ENCODE measurements at places on chromosomes 16 and 17.
A peak's percentile ranks its signal among the peaks of the same experiment; 100 is the strongest.

DNA sequence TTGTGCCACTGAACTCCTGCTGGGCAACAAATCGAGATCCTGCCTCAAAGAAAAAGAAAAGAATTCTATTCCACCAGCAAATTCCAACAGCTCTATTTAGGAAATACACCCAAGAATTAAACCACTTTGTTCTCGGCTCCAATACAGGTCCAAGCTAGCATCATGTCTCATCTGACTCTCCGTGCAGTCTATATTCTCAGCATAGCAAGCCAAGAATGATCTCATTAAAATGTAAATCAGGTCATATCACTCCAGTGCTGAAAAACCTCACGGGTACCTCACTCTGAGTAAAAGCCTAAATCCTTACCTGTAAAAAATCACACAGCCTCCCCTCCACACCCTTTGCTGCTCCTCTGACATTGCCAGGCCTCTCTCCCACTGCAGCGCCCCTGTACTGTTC is 23.9 kb downstream of the UBE2G1 start:
- H3K27ac ChIP-seq, result no peak overlapping the region
- no peak for ATAC-seq

DNA sequence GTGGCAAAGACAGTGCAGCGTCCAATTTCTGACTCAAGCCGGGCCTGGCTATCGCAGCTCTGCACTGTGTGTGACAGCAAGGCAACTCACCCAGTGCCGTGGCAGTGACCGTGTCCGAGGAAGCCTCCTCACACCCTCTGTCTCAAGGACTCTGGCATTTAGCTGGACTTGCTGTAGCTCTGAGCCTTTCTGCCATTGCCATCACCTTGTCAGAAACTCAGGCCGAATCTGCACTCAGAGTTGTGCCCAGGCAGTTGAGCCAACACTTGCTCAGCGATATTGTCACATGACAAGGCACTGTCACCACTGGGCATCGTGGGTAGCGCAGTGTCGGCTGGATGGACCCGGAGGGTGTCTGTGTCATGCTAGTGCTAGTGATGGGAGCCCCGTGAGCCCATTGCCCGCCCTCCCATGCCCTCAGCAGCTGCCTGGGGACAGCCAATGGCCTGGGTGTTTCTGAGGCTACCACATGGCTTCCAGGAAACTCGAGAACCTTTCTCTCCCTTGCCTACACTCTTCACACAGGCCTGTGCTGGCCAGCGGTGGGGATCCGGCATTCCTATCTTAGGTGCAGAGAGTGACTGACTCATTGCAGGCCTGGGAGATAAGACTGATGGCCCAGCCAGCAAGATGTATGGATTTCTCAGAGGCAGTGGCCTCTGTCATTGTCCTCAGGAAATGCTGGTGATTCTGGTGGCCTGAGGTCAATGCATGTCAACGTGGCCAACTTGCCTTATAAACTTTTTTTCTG is 22.1 kb upstream of the STH start:
- H3K36me3 ChIP-seq, result no peaks in the 10 kb centered on the region
- ATAC-seq, result no peak
- no peak overlapping the region for H3K4me3 ChIP-seq
- H3K27ac ChIP-seq, result no peak overlapping the region
- H3K27me3 ChIP-seq, result no peaks in the 10 kb centered on the region

- peaks cover 55% of the 10 kb centered on the region for H3K4me1 ChIP-seq
- peak overlapping the region; percentile 89 for H3K4me3 ChIP-seq
- H3K27me3 ChIP-seq, result no peaks in the 10 kb centered on the region
- H3K27ac ChIP-seq, result peak overlapping the region; percentile 100
These were observed 1.4 kb downstream of the MRPS7 start for GRCh38 chr17:75263055-75263454.

GRCh38 chr17:42750739-42751344 is 6.0 kb upstream of the EZH1 start:
- H3K27ac ChIP-seq, result no peak overlapping the region
- no peak overlapping the region for H3K4me3 ChIP-seq
- H3K36me3 ChIP-seq, result no peaks in the 10 kb centered on the region
- no peaks in the 10 kb centered on the region for H3K4me1 ChIP-seq
- ATAC-seq, result no peak

DNA sequence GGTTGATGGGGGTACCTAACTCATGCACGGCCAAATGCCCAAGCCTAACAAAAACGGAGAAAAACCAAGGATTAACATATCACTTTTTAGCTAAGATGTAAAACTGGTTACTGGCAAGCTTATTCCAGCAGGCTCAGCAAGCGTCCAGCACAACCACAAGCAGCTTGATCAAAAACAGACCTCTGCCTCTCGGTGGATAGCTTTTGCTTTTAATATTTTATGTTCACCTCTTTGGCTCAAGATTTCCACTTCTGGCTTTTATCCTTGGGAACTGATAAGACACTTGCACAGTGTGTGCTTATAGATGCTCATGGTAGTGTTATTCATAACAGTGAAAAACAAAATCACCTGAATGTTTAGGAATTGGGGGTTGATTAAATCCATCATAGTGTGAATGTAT is 206.9 kb upstream of the CACNG5 start:
- no peaks in the 10 kb centered on the region for H3K36me3 ChIP-seq
- no peaks in the 10 kb centered on the region for H3K27me3 ChIP-seq
- no peak for ATAC-seq
- H3K27ac ChIP-seq, result no peak overlapping the region
- H3K4me3 ChIP-seq, result no peak overlapping the region
- no peaks in the 10 kb centered on the region for H3K4me1 ChIP-seq

DNA sequence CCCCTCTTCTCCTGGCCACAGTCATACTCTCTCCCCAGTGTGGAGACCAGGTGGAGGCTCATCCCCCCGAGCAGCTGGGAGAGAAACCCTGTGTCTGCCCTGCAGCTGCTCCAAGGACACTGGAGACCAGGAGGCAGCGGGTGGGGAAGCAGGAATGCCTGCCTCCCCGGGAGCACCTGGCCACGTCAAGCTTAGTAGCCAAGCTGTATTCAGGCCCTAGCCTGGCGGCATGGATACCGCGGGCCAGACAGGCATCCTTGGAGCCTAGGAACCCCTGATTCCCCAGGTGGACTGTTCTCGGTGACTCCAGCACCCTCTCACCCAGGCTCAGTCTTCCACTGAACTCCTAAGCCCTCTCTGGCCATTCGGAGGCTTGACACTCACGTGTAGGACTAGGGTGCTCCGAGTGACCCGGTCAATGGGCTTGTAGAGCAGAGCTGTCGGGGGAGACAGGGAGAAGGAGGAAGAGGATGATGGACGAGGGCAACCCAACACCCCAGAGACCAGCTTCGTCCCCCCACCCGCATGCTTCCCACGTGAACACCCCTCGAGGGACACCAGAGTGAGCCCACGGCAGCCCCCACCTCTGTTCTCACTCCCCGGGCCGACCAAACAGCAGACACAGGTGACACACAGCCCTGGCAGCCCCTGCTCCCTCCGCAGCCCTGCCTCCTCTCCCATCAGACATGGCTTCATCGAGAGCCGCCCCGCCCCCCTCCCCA is 76.5 kb downstream of the TIMM22 start:
- H3K4me3 ChIP-seq, result no peak overlapping the region
- no peak overlapping the region for H3K27ac ChIP-seq
- no peaks in the 10 kb centered on the region for H3K27me3 ChIP-seq
- no peaks in the 10 kb centered on the region for H3K4me1 ChIP-seq
- peaks cover 28% of the 10 kb centered on the region for H3K36me3 ChIP-seq

- H3K36me3 ChIP-seq, result no peaks in the 10 kb centered on the region
- ATAC-seq, result no peak
- H3K4me1 ChIP-seq, result peaks cover 11% of the 10 kb centered on the region
- no peaks in the 10 kb centered on the region for H3K27me3 ChIP-seq
- H3K4me3 ChIP-seq, result no peak overlapping the region
These were observed 44.5 kb downstream of the ZNRF1 start for GRCh38 chr16:75043175-75043895.

GRCh38 chr17:78430892-78431691 is 52.6 kb downstream of the PGS1 start:
- H3K4me3 ChIP-seq, result no peak overlapping the region
- no peak overlapping the region for H3K27ac ChIP-seq
- H3K36me3 ChIP-seq, result peaks cover 31% of the 10 kb centered on the region
- H3K27me3 ChIP-seq, result peaks cover 9% of the 10 kb centered on the region
- ATAC-seq, result no peak

GRCh38 chr16:3971261-3971660 is 90.7 kb upstream of the CREBBP start:
- ATAC-seq, result peak; percentile 88
- H3K36me3 ChIP-seq, result peaks cover 4% of the 10 kb centered on the region
- no peaks in the 10 kb centered on the region for H3K27me3 ChIP-seq
- H3K27ac ChIP-seq, result no peak overlapping the region
- H3K4me3 ChIP-seq, result no peak overlapping the region

- peaks cover 19% of the 10 kb centered on the region for H3K27me3 ChIP-seq
- no peak for ATAC-seq
- H3K27ac ChIP-seq, result peak overlapping the region; percentile 78
- H3K4me3 ChIP-seq, result peak overlapping the region; percentile 65
- no peaks in the 10 kb centered on the region for H3K36me3 ChIP-seq
- H3K4me1 ChIP-seq, result peaks cover 40% of the 10 kb centered on the region
These were observed 54.8 kb upstream of the MAP3K14 start for GRCh38 chr17:45371414-45372324.

- H3K4me1 ChIP-seq, result peaks cover 8% of the 10 kb centered on the region
- H3K27ac ChIP-seq, result no peak overlapping the region
- H3K36me3 ChIP-seq, result no peaks in the 10 kb centered on the region
- H3K27me3 ChIP-seq, result peaks cover 12% of the 10 kb centered on the region
These were observed 124.7 kb downstream of the C16orf78 start for GRCh38 chr16:49498264-49498663.

DNA sequence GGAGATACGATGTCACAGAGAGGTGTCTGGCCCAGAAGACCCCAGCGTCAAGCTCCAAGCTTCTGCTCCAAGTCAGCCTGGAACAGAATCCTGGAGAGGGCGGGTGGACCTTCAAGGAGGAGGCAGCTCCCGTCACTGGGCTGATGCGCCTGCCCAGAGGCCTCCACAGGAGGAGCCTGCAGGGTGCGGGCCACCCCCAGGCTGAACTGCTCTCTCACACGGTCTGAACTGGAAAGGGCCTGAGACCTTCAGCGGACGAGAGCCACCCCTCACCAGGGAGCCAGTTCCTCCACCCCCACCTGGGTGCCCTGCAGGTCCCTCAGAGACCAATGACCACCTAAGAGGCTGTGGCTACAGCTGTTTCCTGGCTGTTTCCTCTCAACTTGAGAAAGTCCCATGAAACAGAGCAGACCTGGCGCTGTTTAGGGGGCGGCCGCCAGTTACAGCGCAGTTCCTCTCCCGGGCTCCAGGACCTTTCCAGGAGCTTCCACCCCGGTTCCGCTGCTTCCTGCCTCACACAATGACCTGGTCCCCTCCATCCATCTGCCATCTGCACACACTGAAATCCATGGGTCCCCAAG is 36.0 kb upstream of the KLHDC4 start:
- H3K27me3 ChIP-seq, result no peaks in the 10 kb centered on the region
- H3K4me3 ChIP-seq, result no peak overlapping the region
- H3K27ac ChIP-seq, result peak overlapping the region; percentile 37
- peaks cover 22% of the 10 kb centered on the region for H3K4me1 ChIP-seq
- no peaks in the 10 kb centered on the region for H3K36me3 ChIP-seq
- no peak for ATAC-seq

DNA sequence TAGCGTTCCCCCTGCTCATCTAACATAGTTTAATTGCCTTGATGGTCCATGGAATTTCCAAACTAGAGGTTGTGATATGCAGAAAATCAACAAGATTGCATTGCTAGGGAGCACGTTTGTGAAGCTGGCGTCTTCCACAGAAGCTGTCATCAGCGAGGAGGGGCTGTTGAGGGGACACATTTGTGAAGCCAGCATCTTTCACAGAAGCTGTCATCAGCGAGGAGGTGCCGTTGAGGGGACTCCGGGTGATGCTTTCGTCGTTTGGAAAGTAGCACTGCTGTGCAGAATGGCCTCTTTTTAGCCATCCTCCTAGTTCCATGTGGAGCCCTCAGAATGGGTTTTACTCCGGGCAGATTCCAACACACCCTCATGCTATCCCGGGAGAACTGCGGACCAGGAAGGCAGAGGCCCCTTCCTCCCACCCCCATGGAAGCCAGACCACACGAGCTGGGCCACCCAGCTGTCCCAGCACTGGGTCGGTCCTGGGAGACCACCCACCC is 119.6 kb upstream of the CHMP6 start:
- no peak overlapping the region for H3K4me3 ChIP-seq
- peaks cover 23% of the 10 kb centered on the region for H3K4me1 ChIP-seq
- H3K27me3 ChIP-seq, result no peaks in the 10 kb centered on the region
- ATAC-seq, result no peak

Measured in stimulated activated memory B cell treated with anti-CD40 and anti-IgM and Interleukin-4, amounts not matched to agents 10 μg/mL and 1 μg/mL and 100 μg/mL, for 72 hours (primary cell).